ENCODE measurements at places on chromosomes 5 and 9.
A peak's percentile ranks its signal among the peaks of the same experiment; 100 is the strongest.

DNA sequence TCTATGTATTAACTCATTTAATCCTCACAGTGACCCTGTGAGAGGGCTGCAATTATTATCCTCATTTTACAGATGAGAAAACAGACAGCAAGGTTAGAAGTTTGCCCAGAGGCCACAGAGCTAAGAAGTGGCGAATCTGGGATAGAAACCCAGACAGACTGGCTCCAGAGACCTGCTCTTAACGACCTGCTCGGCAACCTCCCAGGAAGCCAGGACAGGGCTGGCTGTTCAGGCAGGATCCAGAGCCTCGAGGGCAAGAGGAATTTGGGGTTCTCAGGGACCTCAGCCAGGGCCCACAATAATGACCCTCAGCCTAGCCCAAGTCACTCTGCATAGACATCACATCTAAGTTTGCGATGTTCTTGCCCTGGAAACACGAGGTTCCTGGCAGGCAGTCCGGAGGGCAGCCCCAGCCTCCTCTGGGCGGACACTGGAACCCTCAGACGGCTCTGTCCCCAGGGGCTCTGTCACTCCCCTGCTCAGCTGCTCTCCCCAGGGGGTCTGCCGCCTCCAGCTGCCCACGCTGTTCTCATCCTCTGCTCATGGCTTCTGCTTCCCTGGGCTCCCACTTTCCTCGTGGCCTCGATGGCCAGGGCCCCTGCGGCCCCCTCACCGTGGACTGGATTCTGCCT lies 138.5 kb upstream of the ERCC6L2 start:
- peak; percentile 56 for DNase-seq

DNA sequence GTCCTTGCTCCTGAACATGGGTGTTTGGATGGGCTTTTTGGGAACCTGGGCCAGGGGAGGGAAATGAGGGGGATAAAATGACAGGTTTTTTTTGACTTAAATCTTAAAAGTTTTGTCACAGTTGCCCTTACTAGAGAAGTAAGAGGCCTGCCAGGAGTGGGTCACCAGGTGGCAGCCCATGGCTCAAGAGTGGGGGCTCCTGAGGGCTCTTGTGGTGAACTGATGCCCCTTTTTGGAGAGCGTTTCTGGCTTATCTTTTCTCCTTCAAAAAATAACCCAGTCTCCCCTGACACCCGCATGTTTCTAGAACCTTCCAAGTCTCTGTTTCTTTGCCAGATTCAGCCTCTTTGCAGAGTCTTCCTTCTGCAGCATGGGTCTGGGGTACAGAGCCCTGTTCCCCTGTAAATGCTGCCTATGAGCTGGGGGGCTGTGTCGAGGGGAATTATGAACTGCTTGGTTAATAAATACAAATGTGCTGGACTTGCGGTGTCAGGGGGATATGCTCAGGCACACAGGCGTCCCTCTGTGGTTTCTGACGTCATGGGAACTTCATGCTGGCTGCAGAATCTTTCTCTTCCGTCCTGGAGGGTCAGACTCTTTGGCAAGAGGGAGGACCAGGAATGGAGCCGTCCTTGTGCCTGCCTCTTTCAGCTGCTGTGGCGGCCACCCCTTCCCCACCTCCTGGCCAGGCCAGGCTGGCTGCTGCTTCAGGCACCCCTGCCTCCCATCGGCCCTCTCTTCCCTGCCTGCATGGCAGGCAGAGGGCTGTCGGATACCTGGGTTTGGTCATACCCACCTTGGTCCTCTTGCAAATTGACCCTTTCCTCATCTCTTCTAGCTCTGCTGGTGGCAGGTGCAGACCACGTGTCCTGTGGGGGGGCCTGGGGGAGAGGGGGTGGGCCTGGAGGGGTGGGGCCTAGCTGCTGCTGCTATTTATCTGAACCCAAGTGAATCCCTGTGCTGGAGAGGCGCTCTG lies 30.1 kb downstream of the PTPA start:
- peak; percentile 92 for DNase-seq

- DNase-seq: no peak
These were observed 586.1 kb upstream of the CDH6 start for GRCh38 chr5:30607301-30607894.

DNA sequence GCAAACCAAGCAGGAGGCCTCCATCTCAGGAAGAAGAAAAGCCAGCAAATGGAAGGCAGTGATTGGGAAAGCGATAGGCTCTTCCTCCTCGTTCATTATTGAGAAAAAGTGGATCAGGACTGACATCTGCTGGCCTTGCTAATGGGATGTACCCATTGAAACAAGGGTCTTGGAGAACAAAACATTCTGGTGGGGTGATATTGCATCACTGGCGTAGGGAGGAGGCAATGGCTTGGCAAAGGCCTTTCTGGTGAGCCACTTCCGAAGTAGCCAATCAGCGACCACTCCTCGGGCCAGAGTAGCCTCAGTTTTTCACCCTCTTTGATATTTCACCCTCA lies 86.7 kb upstream of the NFIB start:
- peak; percentile 39 for DNase-seq

DNA sequence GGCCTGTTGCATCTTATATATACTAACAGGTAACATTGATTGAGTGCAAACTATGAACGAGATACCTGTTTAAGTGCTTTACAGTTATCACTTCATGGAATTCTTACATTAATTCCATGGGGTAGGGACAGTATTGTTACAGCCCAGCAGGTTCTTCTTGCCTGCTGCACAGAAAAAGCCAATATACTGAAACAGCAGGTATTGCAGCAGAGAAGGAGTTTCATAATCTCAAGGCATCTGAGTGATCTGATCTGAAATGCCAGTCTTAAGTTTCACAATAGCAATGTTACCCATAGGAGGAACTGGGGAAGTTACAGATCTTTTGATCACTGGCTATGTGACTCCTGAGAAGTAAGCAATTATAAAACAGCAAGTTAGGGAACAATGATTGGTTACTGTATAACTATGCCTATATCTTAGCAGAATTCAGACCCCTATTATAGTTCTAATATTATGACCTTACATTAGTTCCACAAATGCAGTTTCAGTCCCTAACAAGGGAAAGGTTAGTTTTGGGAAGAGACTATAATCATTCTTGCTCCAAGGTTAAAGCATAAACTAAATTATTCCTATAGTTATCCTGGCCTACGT lies 126.5 kb upstream of the BNC2 start:
- no peak for DNase-seq

DNA sequence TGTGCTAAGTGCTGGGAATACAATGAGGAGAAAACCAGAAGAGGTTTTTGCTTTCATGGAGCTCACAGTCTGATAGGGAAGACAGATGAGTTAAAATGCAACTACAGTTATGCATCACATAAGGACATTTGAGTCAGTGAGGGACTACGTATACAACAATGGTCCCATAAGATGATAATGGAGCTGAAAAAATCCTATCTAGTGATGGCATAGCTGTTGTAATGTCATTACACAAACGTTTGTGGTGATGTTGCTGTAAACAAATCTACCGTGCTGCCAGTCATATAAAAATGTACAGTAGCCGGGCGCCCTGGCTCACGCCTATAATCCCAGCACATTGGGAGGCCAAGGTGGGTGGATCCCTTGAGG lies 110.1 kb upstream of the RAD23B start:
- no peak for DNase-seq

DNA sequence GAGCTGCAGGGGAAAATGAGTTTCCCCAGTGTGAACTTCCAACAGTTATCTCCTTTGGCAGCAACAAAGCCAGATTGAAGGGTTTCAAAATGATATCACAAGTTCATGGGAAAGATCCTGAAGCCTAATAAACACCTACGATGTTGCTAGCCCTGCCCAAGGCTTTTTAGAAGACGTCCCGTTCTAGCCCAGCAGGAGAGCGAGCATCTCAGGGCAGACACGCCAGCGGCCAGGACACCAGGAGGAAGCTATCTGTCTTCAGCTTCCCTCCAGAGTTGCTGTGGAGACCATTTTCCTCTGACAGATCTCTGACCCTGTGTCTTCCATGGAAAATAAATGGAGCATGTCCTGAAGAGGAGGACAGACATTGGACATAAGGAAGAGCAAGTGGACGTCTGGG lies 98.4 kb downstream of the FBXO38 start:
- no peak for DNase-seq

DNA sequence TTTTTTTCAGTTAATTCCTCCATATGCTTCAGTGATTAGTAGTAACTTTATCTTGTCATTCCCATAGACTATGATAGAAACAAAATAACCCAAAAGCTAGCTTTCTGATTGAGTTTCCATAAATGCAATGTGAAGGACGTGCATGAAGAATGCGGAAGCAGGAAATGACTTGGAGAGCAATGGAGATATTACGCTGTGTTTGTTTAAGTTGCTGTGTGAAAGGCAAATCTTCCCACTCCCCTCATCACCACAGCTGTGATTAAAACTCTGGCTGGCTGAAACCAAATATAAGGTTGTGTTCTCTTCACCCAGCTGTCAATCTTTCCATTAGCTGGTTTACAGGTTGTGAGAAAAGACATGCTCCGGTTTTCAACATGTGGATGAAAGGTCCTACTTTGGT lies 83.9 kb downstream of the NR2F1-AS1 start:
- no peak for DNase-seq

DNA sequence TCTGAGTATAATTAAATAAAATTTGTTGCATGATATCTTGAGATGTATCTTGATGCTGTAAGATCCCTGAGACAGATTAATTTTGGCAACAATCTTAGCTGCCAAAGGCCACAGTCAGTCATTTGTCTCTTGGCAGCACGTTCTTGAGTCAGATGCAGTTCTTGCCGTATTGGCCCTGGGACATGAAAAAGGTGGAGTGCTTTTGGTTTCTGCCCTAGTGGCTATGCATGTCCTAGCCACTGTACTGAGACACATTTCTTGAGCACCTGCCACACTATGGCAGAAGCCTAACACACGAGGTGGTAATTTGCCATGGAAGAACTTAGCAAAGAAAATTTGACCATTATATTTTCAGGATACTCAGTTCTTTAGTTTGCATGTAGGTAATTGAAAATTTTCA lies 45.0 kb upstream of the PHF2 start:
- no peak for DNase-seq

DNA sequence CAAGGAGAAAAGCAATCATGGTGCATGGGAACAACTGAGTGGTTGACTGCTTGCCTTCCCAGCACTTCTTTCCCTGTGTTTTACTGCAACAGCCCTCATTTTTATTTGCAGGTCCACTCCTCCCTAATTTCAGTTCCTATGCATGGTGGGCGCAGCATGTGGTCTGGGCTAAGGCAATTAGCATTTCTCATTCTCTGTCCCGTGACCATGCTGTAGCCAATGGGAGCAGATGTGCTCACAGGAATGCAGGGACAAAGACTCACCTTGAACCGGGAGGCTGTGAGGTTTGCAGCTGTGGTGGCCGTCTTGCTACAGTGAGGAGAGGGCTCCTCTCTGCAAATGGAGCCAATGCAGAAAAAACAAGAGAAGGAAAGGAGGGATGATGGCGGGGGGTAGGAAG lies 315.5 kb downstream of the SLIT3 start:
- DNase-seq: no peak

- no peak for DNase-seq
These were observed 6.8 kb downstream of the FAM219A start for GRCh38 chr9:34451545-34451944.

DNA sequence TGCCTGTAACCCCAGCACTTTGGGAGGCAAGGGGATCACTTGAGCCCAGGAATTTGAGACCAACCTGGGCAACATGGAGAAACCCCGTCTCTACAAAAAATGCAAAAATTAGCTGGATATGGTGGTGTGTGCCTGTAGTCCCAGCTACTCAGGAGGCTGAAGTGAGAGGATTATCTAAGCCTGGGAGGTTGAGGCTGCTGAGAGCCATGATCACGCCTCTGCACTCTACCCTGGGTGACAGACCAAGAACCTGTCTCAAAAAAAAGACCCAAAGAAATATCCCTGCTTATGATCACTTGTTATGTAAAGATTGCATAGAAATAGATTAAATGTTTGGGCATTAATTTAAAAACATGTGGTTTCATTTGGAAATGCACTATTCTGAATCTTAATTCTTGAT lies 125.1 kb downstream of the UGCG start:
- no peak for DNase-seq

GRCh38 chr9:133728856-133729616 lies 9.1 kb downstream of the SARDH start:
- no peak for DNase-seq

- DNase-seq: no peak
These were observed 6.2 kb upstream of the PRR7 start for GRCh38 chr5:177440211-177440989.

DNA sequence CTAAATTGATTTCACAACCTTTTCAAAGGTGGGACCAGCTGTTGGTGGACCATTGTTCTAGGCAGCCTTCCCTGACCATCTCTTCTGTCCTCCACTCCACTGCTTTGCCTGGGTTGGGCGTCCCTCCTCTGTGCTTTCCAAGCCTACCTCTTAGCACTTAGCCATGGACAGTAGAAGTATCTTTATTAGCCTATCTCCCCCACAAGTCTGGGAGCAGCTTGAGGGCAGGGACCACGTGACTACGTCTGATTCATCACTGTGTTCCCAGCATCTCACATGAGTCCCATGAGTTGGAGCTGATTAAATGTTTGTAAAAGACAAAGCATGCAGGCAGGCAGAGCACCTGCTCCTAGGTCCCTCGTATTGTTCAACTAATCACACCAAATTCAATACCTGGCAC lies 20.9 kb downstream of the MORN5 start:
- no peak for DNase-seq

DNA sequence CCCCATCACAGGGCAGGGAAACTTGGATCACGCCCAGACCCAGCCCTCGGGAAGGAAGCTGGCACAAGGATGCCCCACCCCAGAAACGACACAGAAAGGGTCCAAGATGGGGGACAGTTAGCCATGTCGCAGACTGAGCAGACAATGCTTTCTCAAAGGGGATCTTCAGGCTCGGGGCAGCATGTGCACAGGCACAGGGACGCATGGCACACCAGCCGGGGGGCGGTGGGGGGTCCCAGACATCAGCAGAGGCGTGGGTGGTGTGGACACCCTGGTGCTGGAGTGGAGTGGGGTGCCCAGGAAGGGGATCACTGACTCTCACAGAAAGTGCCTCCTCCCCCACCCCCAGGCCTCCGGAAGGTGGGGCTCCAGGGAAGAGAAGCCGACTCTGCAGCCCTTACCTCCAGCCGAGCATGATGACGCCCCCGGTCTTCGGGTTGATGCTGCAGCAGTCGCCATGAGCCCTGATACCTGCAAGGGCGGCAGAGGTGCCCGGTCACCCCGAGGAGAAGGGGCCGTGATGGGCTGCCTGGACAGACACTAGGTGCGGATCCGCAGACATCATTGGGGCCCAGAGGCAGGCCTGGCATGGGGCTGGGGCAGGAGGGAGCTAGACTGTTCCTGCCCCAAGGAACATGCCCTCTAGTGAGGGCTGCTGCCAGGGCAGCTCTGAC lies 44.5 kb upstream of the ZNF354A start:
- no peak for DNase-seq

GRCh38 chr5:19240170-19240569 lies 747.8 kb downstream of the CDH18 start:
- DNase-seq: no peak

DNA sequence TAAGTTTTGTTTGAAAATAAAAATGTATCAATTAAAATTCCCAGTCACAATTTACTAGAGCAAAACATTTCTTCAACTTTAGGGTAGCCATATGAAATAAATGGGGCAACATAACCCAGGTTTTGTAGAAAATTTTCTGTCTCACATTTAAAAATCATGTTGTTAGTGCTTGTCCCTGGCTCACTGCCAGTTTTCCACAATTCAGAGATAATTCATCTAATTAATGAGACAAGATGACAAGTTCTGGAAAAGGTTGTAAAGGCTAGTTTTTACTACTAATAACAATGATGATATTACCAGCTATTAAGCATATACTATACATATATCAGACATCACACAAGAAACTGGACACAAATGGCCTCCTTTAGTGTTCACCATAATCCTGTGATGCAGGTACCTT lies 45.9 kb downstream of the MEGF9 start:
- no peak for DNase-seq

Data from lower leg skin (tissue), 4 donors.